Inflammatory macrophage treated with lipopolysaccharide for 1 hour (primary cell): ENCODE measurements at places on chromosomes 1 and 21.

GRCh38 chr1:62327360-62328055 lies 8.3 kb upstream of the KANK4 start:
- no peak for DNase-seq

- DNase-seq = no peak
Observed at GRCh38 chr1:207284209-207284897, 37.1 kb upstream of the CD55 start.

DNA sequence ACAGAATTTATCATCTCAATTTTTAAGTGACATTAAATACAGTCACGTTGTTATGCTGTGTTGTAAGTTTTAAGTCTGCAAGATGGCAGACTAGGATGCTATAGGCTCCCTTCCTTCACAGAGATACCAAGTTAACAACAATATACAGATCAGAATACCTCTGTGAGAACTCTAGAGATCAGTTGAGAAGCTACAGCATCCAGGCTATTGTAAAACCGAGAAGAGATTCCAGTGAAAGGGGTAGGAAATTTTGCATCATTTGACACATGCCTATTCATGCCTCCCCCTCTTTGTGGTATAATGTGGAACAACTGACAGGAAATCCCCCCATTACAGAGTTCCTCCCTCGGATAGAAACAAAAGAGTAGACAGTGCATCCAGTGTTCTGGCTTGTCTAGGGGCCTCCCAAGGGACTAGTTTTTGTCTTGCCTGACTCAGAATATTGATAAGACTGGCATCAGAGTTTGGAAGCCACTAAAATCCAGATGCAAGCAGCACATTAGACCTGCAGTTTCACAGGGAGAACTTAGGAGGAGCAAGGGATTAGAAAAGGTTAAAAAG lies 80.6 kb downstream of the LBR start:
- DNase-seq = peak; percentile 22

DNA sequence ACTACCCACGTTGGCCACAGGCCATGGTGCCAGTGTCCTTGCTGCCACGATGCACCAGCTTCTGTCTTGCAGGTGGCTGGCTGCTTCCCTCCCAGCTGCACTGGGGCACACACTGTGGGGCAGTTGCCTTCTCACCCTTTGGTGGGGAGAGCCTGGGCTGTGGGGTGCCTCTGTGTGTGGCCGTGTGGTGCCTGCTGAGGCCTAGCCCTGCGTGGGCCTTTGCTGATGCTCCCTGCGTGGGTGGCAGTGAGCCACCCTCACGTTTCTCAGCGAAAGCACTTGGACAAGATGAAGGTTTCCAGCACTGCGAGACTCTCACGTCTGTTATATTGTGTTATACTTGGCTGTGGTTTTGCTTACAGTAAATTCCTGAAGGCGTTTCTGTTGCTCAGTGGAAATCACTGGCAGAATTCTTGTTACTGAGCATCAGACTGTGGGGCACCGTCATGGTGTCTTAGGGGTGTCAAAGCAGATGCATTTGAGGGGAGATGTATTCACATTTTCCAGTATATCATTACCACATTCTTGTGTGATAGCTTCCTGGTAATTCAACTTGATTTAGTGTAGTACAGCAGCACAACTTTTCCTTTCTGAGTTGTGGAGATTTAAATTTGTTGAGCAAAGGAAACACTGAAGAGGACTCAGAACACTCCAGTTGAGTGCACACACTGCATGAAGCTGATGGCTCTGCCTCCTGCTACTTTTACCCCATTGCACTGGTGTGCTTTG lies 124.7 kb downstream of the PCBP3 start:
- no peak for DNase-seq

DNA sequence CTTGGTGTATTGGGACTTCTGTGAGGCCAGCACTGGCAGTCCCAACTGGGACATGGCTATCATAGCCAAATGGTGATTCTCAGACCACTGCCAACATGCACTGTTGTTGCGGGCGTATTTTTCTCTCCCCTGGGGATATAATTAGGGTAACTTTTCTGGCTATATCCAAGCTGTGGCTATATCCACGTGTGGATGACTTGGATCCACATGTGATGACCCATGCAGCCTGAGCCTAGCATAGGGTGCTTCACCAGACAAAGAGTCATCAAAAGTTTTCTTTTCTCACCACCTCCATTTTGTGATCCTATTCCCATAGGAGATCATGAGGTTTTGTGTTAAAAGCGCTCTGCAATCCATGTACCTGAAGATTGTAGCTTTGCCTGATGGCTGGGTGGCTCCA lies 51.2 kb upstream of the CSF3R start:
- no peak for DNase-seq

DNA sequence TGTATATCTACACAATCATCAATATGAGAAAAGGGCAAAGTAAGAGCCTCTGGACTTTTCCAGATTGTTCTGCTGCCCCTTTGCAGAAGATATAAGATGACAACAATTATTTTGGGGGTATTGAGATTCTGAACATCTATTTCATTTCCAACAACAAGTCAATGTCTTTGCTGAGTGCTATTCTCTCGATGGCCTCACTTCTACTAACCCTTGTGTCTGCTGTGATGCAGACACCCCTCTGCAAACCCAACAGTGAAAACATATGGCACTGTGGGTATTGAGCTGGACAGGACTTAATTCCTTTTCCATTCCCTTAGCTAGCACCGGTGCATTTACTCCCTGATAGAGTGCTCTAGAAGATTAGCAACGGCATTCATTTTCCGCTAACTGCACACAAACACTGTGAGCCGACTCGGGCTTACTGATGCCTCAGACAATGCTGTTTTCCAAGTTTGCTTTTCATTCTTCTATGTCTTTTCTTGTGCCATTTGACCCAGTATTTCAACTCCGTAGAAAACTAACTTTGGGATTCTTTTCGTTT lies 33.4 kb upstream of the SMYD2 start:
- no peak for DNase-seq

DNA sequence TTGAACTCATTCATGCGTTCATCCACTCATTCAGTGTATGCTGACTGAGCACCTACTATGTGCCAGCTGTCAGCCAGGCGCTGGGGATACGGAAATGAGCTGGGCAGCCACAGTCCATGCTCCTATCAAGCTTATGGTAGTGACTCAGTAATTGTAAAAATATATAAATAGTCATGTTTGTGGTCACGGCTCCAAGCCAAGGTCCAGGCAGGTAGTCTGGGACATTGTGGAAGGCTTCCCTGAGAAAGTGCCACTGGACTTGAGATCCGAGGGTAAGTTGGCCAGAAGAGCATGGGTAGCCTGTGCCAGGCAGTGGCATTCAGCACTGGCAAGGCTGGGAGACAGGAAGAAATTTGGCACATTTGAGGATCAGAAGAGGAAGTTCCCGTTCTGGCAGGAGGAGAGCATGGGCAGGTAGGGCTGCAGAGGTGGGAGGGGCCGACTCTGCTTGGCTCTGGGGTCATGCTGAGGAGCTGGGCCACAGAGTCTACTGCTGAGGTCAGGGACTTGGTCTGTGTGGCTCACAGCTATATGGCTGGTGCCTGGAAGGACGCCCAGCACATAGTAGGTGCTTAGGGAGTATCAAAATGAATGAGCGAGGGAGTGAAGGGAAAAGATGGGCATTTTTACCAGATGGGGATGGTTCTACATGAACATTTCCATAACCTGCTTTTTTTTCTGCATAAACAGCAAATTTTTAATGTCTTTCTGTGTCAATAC lies 6.9 kb downstream of the PTPRF start:
- DNase-seq = no peak

- DNase-seq = no peak
Observed at GRCh38 chr1:26548841-26549240, 19.3 kb downstream of the RPS6KA1 start.

DNA sequence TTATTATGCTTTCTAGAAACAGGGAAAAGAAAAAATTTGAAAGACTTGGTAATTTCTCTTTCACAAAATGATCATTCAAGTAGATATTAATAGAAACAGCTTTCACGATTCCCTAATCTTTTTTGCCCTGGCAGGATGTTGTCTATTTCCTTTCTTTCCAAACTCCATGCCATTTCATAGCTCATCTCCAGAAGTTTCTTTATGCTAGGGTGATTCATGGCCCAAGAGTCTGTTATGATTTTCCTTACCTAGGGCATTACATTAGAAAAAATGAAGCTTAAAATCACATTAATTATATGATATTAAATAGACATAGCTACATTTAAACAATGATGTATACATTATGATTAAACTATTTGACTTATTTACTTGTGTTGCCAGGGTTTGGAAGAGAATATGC lies 762.1 kb downstream of the LTN1 start:
- no peak for DNase-seq

- DNase-seq = no peak
Observed at GRCh38 chr1:247371801-247372259, 40.2 kb upstream of the ZNF496 start.

GRCh38 chr1:2436876-2437275 lies 24.5 kb upstream of the PEX10 start:
- DNase-seq = no peak

GRCh38 chr1:170426596-170426995 lies 105.4 kb upstream of the GORAB start:
- no peak for DNase-seq

- DNase-seq = no peak
Observed at GRCh38 chr1:205071028-205071409, 13.2 kb downstream of the TMEM81 start.

DNA sequence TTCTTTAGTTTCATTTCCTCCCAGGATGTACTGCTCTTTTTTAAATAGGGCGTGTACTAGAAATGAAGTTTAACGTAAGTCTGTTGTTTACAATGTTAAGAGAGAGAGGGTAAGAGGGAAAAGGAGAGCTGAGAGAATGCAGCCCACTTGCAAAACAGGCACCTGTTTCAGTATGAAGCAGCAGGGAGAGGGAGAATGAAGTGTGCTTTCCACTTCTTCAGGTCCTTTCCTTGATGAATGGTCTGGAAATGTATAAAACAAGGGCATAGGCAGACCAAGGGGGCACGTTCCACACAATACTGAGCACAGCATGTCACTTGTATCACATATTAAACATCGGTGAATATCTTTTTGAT lies 2.0 kb downstream of the KCNA3 start:
- DNase-seq = no peak

DNA sequence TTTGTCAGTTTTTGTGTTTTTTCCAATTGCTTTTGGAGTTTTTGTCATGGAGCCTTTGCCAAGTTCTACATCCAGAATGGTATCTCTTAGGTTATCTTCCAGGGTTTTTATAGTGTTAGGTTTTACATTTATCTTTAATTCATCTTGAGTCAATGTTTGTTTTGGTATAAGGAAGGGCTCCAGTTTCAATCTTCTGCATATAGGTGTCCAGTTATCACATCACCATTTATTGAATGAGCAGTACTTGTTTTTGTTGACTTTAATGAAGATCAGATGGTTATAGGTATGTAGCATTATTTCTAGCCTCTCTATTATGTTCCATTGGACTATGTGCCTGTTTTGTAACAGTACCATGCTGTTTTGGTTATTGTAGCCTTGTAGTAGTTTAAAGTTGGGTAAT lies 1233.1 kb downstream of the PLA2G4A start:
- no peak for DNase-seq

- no peak for DNase-seq
Observed at GRCh38 chr1:18884727-18885126, 17.6 kb downstream of the ALDH4A1 start.

DNA sequence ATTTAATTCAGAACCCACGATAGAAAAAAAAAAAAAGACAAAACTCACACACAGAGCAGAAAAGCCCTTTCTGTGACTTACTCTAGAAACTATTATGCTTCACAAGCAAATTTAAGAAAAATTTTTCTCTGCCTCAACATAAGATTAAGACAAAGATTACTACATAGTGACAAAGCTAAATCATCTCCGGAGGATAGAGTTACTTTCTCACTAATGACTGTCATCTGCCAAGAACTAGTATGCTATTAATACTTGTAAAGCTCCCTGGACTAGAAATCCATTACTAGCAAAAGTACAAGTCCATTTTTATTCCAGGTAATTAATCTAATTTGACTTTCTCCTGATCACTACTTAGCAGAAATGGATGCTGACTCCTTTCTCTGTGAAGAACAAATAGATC lies 25.9 kb downstream of the GREM2 start:
- DNase-seq = no peak

GRCh38 chr1:87530042-87530807 lies 201.5 kb downstream of the LMO4 start:
- DNase-seq = no peak

DNA sequence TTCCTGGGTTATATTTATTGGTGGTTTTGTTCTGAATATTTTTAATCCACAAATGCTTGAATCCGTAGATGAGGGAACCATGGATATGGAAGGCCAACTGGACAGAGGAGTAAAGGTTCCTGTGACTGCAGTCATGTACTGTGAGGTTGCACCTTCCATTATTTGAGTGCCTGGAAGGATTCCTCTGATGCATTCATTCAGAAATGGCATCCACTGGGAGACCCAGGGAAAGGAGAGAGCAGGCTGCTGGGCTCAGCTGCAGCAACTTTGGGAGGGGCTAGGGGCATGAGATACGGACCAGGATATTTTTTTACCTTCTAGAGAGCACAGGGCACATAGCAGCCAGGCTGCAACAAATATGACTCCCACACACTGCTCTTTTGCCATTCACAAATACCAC lies 19.5 kb downstream of the AK2 start:
- no peak for DNase-seq

GRCh38 chr1:172928412-172928811 lies 122.3 kb downstream of the TNFSF18 start:
- no peak for DNase-seq

GRCh38 chr1:62304515-62304914 lies 14.7 kb downstream of the KANK4 start:
- no peak for DNase-seq

DNA sequence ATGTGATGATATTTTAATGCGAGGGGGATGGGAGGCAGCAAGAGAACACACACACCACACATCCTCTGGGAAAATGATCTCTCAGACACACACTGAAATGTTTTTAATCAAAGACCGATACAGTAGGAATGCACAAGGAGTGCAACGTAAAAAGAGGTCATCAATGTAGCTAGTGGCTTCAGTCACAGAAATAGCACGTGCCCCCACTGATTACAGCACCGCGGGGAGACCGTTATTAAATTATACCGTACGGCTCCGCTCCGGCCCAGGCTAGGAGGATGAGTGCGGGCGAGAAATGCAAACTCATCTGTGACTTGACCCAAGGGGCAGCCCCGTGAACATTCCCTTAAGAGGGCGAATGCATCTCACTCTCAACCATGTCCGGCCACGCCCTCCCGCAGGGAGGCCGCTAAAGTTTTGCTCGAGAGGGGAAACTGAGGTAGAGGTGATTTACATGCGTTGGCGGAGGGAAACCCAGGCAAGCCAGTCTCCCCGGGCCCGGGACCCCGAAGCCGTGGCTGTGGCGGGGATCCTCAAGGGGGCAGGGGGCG lies 552 bp downstream of the UBR4 start:
- DNase-seq = peak; percentile 82

- DNase-seq = no peak
Observed at GRCh38 chr1:167707942-167708341, 13.8 kb upstream of the MPZL1 start.

DNA sequence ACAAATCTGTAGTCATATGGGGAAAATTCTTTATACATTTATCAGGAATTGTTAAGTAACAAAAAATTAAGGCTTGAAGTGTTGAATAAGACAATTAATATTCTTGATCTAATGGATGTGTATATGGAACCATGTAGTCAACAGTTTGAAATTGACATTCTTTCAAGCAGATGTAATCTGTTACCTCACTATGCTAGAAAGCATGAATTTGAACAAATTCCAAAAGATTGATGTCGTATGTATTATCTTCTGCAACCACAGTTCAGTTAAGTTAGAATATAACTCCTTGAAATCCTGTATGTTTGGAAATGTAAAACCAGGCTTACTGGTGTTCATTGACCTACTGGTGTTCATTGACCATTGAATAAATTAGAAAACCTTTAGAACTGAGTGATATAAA lies 16.1 kb downstream of the CCDC18 start:
- no peak for DNase-seq

- no peak for DNase-seq
Observed at GRCh38 chr1:89965193-89965768, 29.6 kb upstream of the ZNF326 start.
